ENCODE measurements at places on chromosomes 3 and 15. TPM values are rescaled to one million over a fixed set of nuclear protein-coding genes. Genes with fewer than 3 reads are reported as not detected.

DNA sequence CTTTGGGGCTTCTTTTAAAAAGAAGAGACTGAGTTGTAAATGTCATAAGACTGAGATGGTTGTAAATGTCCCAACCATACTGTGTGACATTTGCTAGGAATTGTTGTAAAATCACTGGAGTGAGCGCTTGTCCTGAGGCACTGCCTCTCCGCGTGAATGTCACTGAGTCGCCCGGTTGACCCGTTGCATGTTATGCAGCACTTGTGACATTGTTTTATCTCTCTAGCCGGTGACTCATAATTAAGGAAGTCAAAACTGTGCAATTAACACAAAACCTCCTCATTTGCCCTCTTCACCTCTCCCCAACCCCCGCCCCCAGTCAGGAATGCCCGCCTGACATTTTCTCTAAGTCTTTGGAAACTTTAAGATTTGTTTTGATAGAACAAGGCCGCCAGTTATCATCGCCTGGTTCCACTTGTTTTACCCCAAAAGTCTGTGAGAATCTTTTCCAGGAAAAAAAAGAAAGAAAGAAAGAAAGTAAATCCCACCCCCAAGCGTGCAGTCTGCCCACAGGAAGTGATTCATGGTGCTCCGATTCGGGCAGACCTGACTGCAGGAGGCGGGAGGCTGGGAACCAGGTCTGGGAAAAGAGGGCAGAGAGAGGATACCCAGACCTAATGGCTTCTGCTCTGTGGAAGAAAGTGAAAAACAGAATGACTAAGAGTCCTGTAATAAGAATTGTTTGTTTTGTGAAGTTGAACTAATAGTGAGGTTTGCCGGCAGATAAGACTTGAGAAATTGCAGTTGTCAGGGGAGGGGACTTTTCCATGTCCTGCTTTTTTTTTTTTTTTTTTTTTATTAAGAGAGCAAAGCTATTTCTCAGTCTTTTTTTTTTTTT, 84.8 kb downstream of the SMAD3 start:
- H3K4me3 ChIP-seq, result no peak overlapping the region
- peaks cover 5% of the 10 kb centered on the region for H3K36me3 ChIP-seq
- DNase-seq, result no peak
- H3K4me1 ChIP-seq, result peaks cover 100% of the 10 kb centered on the region
- H3K27me3 ChIP-seq, result no peaks in the 10 kb centered on the region
- peak overlapping the region; percentile 91 for H3K27ac ChIP-seq

Gene PTX3
- total RNA-seq, result 1.7 TPM

DNA sequence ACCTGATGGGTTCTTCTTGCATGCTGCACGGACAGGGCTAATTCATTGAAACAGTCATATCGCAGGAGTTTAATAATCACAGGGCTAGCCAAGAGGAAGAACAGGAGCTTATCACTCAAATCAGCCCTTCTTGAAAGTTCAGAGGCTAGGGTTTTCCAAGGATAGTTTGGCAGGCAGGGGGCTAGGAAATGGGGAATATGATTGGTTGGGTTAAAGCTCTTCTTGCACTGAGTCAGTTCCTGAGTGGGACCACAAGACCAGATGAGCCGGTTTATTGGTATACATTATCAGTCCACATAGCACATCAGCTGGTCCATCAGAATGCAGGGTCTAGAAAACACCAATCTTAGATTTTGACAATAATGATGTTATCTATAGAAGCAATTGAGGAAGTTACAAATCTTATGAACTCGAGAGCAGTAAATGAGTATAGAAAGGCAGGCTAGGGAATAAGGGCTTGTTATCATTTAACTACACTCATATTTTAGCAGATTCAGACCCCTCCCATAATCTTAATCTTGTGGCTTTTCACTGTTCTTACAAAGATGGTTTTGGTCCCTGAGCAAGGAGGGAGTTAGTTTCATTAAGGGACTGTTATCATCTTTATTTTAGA, 58.1 kb upstream of the SLC25A36 start:
- H3K4me3 ChIP-seq, result no peak overlapping the region
- H3K27ac ChIP-seq, result no peak overlapping the region
- H3K4me1 ChIP-seq, result no peaks in the 10 kb centered on the region
- no peaks in the 10 kb centered on the region for H3K27me3 ChIP-seq
- H3K36me3 ChIP-seq, result no peaks in the 10 kb centered on the region

GRCh38 chr3:25235031-25235430, 193.0 kb upstream of the RARB start:
- H3K36me3 ChIP-seq, result no peaks in the 10 kb centered on the region
- DNase-seq, result no peak
- no peak overlapping the region for H3K27ac ChIP-seq
- H3K4me3 ChIP-seq, result no peak overlapping the region
- H3K4me1 ChIP-seq, result no peaks in the 10 kb centered on the region

Gene ZNF280D
- total RNA-seq, result 15.4 TPM

GRCh38 chr3:101329016-101329673, 8.8 kb upstream of the IMPG2 start:
- no peak for DNase-seq
- no peaks in the 10 kb centered on the region for H3K36me3 ChIP-seq
- no peak overlapping the region for H3K4me3 ChIP-seq
- no peaks in the 10 kb centered on the region for H3K4me1 ChIP-seq

GRCh38 chr3:191352014-191352413, 21.7 kb upstream of the UTS2B start:
- H3K4me1 ChIP-seq, result peaks cover 71% of the 10 kb centered on the region
- no peak for DNase-seq
- H3K27me3 ChIP-seq, result no peaks in the 10 kb centered on the region

All from esophagus squamous epithelium (tissue), 5 donors.